ENCODE measurements at places on chromosomes 1 and 21.

- no peak for DNase-seq
These were observed 566 bp upstream of the PAQR7 start for GRCh38 chr1:25875856-25876692.

DNA sequence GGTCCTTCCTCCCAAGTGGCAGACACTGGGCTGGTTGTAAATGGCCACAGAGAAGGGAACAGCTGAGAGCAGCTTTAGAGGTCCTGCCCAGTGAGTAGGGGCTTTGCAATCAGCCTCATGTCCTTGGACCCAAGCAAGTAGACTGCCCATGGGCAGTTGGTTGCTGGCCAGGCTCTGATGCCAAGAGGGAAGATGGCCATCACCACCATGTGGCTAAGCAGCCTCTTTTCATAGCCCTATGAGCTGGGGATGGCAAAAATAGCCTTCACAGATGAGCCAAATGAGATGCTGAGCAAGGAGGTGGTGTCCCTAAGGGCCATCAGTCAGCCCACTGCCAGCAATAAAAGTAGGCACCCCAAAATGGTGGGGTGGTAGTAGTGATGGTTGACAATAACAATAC lies 3.2 kb downstream of the DISP3 start:
- DNase-seq, result no peak

GRCh38 chr1:223759273-223759672 lies 46.9 kb downstream of the CAPN2 start:
- no peak for DNase-seq

- DNase-seq, result no peak
These were observed at the start of gene ARHGAP30 for GRCh38 chr1:161069731-161070270. TSS of gene ARHGAP30 (minus strand) at chr1:161069891. CDS start at chr1:161069624, 267 bp downstream.

DNA sequence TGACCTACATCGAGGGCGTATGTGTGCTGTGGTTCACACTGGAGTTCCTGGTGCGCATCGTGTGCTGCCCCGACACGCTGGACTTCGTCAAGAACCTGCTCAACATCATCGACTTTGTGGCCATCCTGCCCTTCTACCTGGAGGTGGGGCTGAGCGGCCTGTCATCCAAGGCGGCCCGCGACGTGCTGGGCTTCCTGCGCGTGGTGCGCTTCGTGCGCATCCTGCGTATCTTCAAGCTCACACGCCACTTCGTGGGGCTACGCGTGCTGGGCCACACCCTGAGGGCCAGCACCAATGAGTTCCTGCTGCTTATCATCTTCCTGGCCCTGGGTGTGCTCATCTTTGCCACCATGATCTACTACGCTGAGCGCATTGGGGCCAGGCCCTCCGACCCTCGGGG lies 13.0 kb downstream of the KCNC4 start:
- DNase-seq, result no peak

GRCh38 chr1:208047975-208048374 lies 137.1 kb upstream of the CD34 start:
- peak; percentile 26 for DNase-seq

DNA sequence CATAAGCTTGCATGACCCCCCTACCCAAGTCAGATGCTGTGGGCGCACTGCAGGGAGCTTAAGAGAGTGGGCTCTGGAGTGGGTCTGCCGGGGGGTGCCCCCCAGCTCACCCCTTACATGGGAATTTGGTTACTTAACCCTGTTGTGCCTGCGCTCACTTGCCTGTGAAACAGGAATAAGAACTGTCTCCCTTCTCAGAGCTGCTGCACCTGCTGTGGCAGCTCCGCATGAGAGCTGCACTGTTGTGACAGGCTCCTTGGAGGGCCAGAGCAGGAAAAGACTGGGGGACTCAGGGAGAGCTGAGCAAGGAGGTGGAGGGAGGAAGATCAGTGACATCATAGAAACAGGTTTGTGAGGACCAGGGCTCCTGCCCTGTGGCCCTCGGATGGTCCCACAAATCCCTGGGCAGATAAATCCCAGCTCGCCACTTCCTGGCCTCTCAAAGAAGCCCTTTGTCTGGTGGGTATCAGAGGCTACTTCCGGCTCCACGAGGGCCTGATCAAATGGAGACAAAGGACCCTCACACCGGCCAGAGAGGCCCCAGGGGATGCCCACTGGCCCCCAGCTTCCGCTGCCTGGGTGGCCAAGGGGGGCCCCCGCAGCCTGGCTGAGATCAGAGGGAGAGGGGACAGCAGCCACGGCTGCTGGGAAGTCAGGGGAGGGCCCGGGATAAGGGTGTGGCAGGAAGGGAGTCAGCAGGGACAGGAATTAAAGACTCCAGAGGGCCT lies 28.9 kb upstream of the LAPTM5 start:
- no peak for DNase-seq

DNA sequence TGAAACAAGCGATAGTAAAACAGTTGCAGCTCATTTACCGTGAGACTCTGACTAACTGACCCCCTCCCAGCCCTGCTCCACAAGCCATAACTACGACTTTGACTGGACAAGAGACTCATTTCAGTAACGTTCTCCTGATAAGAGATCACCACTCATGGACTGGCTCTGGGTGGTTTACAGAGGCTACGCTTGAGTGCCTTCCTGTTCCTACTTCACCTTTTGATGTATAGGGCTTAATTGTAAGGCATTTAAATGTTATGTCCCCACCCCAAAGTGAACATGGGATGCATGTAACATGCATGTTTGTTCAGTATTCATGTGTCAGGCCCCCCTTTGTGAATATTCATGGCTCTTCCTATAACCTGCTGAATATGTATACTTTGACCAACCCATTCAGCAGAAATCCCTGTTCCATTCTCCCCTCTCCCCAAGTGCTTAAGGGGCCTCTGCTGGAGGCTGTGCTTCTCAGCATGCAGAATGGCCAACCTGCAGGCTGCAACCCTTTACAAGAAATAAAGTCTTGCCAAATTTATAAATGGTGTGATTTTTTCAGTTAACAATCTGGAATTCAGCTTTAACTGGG lies 50.7 kb upstream of the SPOCD1 start:
- no peak for DNase-seq

GRCh38 chr1:98405581-98406074 lies 255.9 kb upstream of the SNX7 start:
- DNase-seq, result no peak

DNA sequence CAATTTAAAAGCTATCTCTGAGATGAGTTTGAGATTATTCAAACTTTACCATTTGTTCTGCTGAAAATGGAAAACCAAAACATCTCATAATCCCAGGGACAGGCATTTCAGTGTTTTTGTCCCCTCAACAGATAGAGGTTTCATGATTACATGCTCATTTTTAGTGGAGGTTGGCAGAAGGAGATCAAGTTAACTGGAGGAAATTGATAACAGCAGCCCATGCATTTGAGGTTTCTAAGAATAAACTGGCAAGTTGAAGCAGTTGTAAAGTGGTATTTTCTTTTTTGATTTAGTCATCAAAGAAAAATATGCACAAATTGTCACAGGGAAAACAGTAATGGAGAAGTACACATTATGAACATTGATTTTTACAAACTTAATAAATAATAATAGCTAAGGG lies 205.8 kb downstream of the PLA2G4A start:
- DNase-seq, result no peak

DNA sequence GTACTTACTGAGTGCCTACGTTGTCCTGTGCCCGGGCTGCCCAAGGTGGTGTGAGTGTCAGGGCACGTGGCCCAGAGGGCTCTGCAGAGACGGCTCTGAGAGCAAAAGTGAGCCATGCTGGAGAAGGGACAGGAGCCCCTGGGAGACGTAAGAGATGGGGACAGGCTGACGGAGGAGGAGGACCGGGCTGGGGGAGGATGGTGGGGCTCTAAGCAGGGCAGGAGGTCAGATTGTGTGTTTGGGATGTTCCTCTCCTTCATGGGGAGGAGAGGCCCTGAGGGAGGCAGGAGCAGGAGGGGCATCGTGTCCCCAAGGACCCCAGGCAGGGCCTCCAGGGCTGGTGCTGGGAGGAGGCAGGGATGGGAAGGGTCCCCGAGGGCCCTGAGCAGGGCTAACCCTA lies 158.9 kb downstream of the PCBP3 start:
- DNase-seq, result no peak

- DNase-seq, result no peak
These were observed 94.0 kb downstream of the HMGB4 start for GRCh38 chr1:33957854-33958253.

- DNase-seq, result peak; percentile 89
These were observed 3.5 kb downstream of the FMO2 start for GRCh38 chr1:171188388-171189266.

DNA sequence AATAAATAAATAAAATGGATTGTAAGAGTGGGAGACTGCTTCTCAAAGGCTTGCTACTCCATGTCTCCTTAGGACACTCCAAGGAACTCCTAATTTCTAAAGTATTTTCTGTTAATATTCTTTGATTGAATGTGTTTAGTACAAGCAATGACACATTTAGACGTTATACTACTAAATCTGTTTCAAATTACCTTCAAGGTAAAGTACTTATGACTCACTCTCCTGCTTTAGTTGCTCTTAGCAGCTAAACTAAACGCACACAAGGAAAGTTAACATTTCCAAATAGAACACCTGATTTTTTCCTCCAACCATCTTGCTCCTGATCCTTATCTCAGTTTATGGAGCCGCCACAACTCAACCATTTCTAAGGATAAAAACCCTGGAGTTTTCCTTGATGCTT lies 969.8 kb upstream of the ADGRL4 start:
- DNase-seq, result no peak

- DNase-seq, result no peak
These were observed 59.9 kb downstream of the ARHGEF16 start for GRCh38 chr1:3514404-3514803.

- DNase-seq, result no peak
These were observed 247.5 kb downstream of the NEGR1 start for GRCh38 chr1:72034827-72035226.

DNA sequence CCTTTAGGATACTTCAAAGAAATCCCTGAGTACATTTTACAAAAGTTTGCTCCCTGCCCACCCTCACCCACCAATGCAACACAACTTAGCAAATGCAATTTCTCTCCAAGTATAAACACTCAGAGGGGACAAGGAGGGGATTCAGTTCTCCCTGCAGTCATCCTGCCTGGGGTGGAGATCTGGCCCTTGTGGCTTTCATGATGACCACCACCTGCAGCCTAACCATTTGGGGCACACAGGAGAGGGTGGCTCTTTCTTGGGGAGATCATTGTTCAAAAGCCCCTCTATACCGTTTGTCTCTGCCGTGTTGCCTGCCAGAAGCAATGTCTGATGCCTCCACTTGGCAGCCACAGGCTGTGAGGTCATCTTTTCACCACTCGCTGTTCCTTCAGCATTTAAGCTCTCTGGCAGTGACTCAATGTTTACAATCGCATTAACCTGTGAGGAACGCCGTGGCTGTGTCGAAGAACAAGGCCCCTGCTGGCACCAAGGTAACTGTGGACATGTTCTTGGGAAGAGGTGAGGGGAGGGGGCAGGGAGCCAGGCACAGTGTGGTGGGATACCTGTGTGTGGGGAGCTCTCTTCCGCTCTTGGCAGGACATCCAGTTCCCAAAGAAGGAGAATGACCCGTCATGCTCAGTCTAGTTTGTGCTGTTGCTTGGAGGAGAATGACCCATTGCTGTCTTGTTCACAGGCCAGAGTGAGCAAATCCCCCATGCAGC lies 103.9 kb upstream of the DUSP10 start:
- DNase-seq, result peak; percentile 79

DNA sequence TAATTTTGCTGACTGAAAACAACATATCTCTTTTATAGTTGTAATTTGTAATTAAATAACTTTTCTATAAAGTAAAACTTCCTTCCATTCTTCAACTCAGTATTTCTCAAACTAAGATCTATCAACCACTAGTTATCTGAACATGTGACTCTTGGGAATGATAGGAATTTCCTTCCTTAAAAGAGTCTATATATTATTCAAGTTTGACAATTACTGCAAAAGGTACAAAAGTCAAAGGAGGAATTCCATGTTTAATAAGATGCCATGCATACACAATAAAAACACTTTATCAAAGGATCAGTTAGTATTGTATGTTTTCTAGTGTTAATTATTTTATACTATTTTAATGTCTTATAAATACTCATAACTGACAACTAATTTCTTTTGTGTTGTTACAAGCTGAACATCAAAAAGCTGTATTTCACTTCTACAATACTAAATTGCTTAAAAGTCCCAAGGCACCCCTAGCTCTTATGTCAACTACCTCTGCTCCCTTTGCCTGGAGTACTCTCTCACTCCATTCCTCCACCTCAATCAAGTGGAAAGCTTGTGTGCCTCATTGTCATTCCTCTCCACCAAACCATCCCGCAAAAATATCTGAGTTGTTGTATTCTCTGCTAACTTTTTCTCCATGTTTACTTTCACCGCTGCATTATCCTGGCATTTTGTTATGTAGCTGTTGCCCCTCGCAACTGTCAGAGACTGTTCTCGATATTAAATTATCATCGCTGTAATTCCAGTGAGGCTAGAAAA lies 67.9 kb downstream of the SLC44A5 start:
- peak; percentile 46 for DNase-seq

- peak; percentile 17 for DNase-seq
These were observed 36.9 kb upstream of the HHAT start for GRCh38 chr1:210291786-210292230.

- peak; percentile 29 for DNase-seq
These were observed 58.0 kb downstream of the STUM start for GRCh38 chr1:226606311-226607267.

GRCh38 chr1:117871013-117871412 lies 58.4 kb downstream of the GDAP2 start:
- no peak for DNase-seq

DNA sequence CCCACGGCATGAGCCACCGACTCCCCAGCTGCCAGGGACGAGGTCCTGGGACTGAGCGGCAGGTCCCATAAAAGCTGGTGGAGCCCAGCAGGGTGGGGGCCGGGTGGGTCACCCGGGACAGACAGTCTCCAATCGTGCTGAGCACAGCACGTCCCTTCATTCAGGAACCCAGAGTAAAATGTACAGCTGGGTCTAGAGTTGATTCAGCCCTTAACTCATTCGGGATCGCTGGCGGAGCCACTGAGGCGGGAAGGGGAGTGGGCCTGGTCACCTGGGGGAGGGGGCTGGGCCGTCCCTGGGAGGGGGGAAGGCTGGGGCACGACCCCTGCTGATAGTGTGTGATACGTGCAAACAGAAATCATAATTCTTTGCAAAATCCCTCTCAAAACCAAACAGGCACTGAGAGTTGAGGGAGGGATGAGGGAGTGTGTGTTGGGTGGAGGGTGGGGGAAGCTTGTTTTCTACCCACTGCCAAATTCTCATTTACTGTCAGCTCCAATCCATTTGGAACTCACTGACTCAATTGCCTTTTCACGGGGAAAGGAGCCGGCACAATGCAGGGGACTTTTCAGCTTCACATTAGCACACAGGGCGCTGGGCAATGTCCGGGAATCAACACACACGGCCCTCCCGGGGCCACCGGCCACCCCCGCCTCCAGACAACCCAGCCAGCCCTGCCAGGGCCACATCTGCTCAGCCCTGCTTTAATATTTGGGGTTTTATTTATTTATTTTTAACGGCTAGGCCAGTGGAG lies 13.8 kb downstream of the CASZ1 start:
- DNase-seq, result no peak

- DNase-seq, result no peak
These were observed 16.2 kb downstream of the HAX1 start for GRCh38 chr1:154288661-154289060.

DNA sequence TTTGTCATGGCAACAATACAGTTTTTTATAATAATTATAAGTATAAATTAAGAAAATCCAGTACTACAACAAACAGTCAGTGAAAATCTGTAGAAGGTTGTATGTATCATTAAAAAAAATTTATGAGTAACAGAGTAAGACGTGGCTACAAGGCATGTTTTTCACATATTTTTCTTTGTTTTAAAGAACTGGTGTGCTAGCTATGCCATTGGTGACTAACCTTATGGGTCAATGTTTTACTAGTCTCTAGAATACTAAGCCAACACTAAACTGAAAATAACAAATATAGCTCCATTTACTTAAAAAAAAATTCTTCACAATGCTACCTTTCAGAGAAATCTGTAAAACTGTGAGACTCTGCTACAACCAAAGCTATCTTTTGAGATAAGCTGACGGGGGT lies 261.5 kb downstream of the ADGRL2 start:
- DNase-seq, result no peak

Measured in fibroblast of pulmonary artery (primary cell).